ENCODE measurements at places on chromosomes 7 and 10.

GRCh38 chr7:93374345-93374940 lies 142.3 kb downstream of the VPS50 start:
- no peak for DNase-seq

DNA sequence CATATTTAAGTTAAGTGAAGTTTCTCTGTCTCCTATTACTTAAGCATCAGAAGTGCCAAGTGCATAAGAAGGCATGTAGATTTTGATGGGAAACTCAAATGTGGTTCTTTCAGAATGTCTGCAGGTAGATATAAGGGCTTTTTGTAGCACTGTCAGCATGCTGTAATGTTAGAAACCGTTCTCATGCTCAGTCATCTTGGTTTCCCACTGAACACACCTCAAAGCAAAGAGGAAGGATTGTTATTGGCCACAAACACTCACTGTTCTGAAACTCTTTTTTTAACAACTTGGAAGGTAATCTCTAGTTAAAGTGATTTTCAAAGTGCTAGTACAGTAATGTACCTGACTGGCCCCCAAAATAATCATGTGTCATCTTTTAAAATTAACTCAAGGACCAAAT lies 126.0 kb downstream of the AASS start:
- no peak for DNase-seq

DNA sequence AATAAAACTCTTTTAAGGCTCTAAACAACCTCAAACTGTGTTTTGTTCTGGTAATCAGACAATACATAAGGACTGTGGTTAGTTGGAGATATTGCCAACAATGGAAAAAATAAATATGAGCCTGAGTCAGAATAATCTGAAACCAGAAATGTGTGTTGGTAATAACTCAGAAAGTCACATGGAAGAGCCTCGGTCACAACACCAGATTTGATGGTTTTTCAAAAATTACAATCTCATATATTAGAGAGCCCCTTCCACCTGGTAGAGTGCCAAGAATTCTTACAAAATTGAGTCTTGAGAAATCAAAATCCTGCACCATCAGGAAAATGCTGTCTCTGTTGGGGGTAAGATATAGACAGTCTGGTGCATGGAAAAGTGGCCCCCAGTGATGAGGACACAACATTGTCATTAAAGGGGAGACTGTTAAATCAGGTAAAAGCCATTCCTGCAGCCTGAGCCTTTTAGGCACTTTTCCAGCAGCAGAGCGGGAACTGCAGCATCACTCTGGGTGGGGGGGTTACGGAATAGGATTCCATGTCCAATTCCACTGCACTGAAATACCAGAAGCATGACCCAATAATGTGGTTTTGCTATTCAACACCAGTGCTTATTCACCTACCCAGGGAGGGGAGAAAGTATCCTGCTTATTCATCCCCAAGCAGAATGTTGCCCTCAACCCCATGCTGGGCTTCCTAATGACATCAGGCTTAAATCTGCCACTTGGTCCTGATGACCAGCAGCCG lies 9.5 kb upstream of the ADAM12 start:
- no peak for DNase-seq

GRCh38 chr10:96896884-96897589 lies 64.9 kb downstream of the LCOR start:
- no peak for DNase-seq

DNA sequence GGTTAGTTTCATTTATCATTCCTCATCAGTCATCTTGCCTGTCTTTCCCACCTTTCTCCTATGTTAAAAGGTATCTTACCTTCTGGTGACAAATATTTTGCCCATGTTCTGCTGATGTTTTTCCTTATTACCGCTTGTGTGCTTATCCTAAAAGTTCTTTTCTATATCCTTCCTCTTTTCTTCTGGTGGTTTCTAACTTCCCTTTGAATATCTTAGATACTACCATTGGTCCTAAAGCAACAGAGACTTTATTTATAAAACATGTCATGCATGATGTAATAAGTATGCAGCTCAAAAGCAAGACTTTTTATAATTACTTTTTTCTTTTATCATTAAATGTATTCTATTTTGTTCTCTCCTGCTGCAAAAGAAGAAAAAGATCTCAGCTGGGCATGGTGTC lies 24.8 kb downstream of the TBC1D12 start:
- DNase-seq, result no peak

GRCh38 chr10:30656233-30656632 lies 26.7 kb upstream of the LYZL2 start:
- DNase-seq, result no peak

DNA sequence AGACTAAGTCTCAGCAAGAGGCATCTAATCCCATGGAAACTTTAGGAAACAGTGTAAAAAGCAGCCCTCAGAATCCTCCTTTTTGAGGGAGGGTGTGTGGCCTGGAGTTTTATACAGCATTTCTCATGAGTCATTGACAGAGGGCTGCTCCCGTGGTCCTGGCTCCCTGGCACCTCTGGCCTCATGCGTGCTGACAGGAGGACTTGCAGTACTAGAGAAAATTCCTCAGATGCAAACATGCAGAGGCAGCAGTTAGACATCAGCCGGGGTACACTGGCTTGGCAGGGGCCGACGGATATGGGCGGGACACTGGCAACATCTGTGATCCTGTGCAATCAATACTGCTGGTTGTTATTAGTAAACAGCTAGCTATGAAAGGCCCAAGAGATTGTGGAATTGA lies 925.1 kb upstream of the CELF2 start:
- no peak for DNase-seq

DNA sequence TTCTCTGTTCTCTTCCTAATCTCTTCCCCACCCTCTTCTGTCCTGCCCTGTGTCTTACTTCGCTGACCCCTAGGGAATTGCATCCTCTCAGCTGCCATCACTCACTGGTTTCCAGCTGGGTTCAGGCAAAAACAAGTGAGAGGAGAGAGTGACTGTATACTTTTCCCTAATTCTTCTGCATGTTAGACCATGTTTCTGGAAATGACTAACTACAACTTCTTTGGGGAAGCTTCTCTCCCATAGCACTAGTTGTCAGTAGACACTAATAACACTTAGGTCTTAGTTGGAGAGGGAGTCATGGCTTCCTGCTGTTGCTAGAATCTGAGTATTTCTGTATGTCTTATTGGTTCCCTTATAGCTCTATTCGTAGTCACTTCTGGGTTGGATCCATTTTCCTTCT lies 299.0 kb upstream of the FZD1 start:
- DNase-seq, result no peak

- no peak for DNase-seq
These were observed 216.8 kb downstream of the SNX10 start for GRCh38 chr7:26508481-26508880.

All from stimulated activated CD4-positive, alpha-beta T cell treated with anti-CD3 and anti-CD28 coated beads, Interleukin-2, amount 100 ng/mL, for 48 hours (primary cell).